Chondrocyte (in vitro differentiated cells): ENCODE measurements at places on chromosomes 12 and 14. TPM values are rescaled to one million over a fixed set of nuclear protein-coding genes. Genes with fewer than 3 reads are reported as not detected.

Gene TMTC1
- 24.0 to 49.1 TPM (median 25.2 TPM) in 3 replicates for total RNA-seq

DNA sequence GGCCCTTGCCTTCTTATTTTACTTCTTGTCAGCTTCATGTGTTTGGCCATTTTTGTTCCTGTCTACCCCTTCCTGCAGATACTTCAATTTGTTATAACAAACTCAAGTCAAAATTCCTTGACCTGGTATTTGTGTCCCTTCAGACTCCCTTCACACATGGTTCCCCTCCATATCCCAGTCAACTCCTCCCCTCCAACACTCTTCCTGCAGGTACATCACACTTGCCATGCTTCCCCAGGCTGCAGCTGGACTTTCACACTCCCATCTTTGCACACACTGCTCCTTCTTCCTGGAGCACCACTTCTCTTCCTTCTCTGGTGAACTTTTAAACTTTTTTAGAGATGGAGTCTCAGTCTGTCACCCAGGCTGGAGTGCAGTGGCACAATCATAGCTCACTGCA, 18.9 kb upstream of the FIGNL2 start:
- H3K27ac ChIP-seq: no peak overlapping the region
- H3K4me3 ChIP-seq: no peak overlapping the region
- H3K36me3 ChIP-seq: no peaks in the 10 kb centered on the region
- no peak for DNase-seq
- H3K27me3 ChIP-seq: peaks cover 11% of the 10 kb centered on the region

DNA sequence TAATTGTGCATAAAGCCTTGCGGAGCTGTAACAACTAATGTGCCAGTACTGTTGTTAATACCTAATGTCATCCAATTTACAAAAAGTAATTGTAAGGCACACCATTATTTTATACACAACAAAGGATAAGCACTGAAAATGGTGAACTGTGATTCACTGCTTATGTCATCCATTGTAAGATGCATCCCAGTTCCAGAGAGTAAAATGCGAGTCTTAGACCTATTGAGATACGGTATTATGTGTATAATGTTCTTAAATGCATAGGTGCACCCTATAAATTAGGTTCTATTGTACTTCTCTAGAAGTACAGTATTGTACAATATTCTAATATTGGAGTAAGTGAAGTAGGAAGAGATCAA, 406 bp downstream of the PARP2 start:
- H3K27ac ChIP-seq: peak overlapping the region; percentile 94
- H3K27me3 ChIP-seq: no peaks in the 10 kb centered on the region
- H3K4me3 ChIP-seq: peak overlapping the region; percentile 84
- peaks cover 11% of the 10 kb centered on the region for H3K4me1 ChIP-seq
- DNase-seq: no peak

DNA sequence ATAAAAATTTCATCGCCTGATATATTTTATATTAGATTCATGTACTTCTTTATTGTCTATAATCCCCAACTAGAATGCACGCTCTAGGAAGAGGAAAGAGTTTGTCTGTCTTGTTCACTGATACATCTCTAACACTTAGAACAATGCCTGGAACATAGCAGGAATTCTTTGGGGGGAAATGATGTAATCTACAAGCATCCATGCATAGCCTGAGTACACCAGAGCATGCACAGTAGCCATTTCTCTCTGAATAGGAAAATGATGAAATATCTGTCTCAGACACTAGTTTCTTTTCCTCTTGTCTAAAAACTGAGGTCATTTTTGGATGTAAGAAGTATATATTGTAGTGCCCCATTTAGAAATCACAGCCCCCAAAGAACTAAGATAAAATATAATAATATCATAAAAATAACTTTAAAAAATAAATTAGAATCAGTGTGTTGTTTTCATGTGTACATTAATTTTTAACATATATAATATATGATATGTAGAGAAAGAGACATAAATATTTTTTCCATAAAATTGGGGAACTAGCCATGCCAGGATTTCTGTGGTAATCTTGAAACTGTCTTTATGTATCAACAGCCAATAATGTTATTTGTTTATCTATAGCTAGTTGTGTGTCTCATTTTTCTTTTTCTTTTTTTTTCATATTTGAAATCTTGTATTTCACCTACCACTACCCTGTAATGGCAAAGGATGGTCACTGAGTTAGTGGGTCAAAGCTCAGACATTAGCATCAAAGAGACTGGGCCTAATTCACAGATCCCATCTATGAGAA, 155.6 kb upstream of the TMCC3 start:
- DNase-seq: no peak
- H3K27me3 ChIP-seq: no peaks in the 10 kb centered on the region
- peak overlapping the region; percentile 58 for H3K27ac ChIP-seq
- peaks cover 9% of the 10 kb centered on the region for H3K4me1 ChIP-seq

DNA sequence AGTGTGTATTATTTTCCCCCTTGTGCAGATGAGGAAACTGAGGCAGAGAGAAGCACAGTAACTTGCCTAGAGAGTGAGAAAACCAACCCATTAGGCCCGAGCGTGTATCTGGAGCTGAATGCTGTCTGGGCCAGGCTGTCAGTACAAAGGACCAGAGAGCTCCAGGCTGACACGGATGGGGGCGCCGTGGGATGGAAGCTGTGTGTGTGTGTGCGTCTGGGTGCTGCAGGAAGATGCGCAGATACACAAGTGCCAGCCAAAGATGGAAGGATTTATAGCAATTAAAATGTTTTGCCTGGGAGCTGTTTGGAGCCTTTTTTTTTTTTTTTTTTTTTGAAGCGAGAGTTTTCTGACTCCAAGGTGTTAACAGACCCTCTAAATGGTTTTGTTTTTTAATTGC, 53.7 kb upstream of the GPATCH2L start:
- no peaks in the 10 kb centered on the region for H3K4me1 ChIP-seq
- no peak for DNase-seq
- H3K4me3 ChIP-seq: no peak overlapping the region
- no peaks in the 10 kb centered on the region for H3K36me3 ChIP-seq
- peaks cover 4% of the 10 kb centered on the region for H3K27me3 ChIP-seq

DNA sequence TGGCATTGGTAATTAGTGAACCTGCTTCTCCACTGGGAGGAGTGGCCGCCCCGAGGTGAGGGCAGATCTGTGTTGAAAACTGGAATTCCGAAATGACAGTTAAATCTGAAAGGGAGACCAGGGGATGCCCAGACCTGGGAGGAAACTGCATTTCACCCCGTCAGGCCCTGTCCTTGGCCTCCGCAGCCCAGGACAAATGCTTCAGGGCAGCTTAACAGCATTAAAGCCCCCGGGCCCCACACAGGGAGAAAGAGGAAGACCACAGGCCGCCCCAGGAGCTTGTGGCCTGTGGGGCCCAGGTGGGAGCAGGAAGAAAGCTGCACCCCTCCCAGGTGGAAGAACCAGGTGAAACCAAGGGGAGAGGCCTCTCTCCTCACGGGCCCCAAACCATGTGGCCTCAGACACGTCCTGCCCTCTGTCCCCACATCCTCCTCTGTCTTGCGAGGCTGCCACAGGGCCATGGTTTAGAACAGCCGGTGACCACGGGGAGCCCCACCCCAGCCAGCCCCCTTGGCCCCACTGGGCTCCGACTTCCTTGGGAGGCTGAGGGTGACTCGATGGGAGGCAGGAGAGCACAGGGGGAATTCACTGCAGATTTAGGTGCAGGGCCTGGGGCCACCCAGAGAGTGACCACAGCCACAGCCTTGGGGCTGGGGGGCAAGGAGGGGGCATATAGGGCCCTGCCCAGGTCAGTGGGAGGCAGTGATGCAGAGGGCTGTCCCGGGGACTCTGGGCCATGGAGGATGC, 265.4 kb downstream of the ADGRD1 start:
- H3K27me3 ChIP-seq: peaks cover 20% of the 10 kb centered on the region
- DNase-seq: no peak
- H3K27ac ChIP-seq: no peak overlapping the region
- no peaks in the 10 kb centered on the region for H3K36me3 ChIP-seq
- H3K4me3 ChIP-seq: no peak overlapping the region
- peaks cover 13% of the 10 kb centered on the region for H3K4me1 ChIP-seq

Gene CIROP
- total RNA-seq: not detected in 3 replicates

DNA sequence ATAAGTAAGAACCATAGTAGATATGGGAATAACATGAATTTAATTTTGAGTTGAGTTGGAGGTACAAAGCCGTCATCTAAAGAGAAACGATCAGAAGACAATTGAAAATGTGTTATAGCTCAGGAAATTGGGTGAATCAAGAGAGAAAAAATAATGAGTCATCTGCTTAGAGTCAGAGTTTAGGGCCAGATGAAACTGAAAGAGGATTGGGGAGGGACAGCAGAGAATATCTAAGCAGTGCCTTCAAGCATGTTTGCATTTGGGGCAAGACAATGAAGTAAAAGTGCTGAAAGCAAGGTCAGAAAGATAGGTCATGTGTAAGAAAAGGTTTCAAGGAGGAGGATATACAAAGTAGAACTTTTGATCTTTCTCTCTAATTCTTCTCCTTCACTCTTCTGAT, 49.4 kb downstream of the SLC15A5 start:
- no peaks in the 10 kb centered on the region for H3K4me1 ChIP-seq
- H3K27ac ChIP-seq: no peak overlapping the region
- H3K4me3 ChIP-seq: no peak overlapping the region
- peaks cover 3% of the 10 kb centered on the region for H3K36me3 ChIP-seq
